ENCODE measurements at places on chromosomes 1 and 21.

- DNase-seq = no peak
These were observed 2.7 kb downstream of the RPRD2 start for GRCh38 chr1:150366416-150367296.

DNA sequence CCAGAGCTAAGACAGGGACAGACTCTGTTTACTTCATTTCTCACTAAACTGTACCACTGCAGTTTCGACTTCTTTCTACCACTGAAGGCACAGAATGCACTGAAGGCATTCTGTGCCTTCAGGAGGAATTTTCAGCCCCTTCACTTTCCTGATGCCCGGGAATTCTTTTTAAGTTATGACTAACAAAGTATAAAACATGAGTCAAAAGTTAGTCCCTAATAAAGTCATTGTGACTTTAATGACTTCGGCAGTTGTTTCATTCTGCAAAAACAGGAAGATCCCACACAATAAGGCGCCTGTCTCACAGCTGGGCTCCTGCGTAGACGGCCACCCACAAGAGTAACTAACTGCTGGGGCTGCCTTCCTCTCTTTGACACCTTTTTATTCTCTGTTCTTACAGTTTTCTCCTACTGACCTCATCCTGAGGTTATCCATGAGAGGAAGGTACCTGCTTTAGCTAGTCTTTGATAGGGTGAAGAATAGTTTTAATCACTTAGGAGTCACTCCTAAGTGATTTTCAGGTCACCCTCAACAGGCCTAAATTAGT lies 183.9 kb upstream of the SGIP1 start:
- DNase-seq = no peak

- DNase-seq = no peak
These were observed 11.5 kb upstream of the THRAP3 start for GRCh38 chr1:36212782-36213181.

- DNase-seq = no peak
These were observed 156.8 kb downstream of the LEPR start for GRCh38 chr1:65577278-65577677.

- DNase-seq = no peak
These were observed 26.8 kb downstream of the TSHB start for GRCh38 chr1:115056395-115056798.

GRCh38 chr21:29940991-29941390 lies 1.2 kb upstream of the GRIK1 start:
- no peak for DNase-seq
